ENCODE measurements at places on chromosomes 12 and 14.

GRCh38 chr12:68910128-68910527 is 22.8 kb downstream of the CPM start:
- no peak for DNase-seq

- DNase-seq: no peak
Measured at GRCh38 chr14:75370416-75371205, 57.2 kb upstream of the JDP2 start.

GRCh38 chr12:16600525-16600924 is 5.4 kb downstream of the LMO3 start:
- peak; percentile 27 for DNase-seq

GRCh38 chr14:24379907-24380730 is 12.1 kb downstream of the NFATC4 start:
- DNase-seq: no peak

- no peak for DNase-seq
Measured at GRCh38 chr14:22737052-22737451, 29.4 kb upstream of the OXA1L start.

DNA sequence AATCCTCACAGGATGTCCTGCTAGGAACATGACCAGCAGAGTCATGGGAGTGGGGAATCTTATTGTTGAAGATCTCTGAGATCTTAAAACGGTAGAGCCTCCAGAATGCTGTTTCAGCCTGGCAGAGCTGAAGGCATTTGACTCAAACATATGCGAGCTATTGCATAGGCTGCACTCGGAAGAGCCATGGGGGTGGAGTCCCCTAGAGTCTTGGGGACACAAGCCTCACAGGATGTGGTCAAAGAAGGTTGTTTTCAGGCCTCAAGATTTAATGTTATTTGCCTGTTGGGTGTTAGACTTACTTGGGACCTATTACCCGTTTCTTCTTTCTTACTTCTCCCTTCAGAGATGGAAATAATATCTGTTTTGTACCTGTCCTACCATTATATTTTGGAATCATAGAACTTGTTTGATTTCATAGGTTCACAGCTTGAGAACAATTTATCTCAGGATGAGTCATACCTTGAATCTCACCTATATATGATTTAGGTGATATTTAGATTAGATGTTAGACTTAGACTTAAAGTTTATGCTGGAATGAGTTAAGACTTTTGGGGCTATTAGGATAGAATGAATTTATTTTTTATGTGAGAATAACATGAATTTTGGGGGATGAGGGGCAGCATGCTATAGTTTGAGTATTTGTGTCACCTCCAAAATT is 172.2 kb upstream of the ATP2B1 start:
- no peak for DNase-seq

DNA sequence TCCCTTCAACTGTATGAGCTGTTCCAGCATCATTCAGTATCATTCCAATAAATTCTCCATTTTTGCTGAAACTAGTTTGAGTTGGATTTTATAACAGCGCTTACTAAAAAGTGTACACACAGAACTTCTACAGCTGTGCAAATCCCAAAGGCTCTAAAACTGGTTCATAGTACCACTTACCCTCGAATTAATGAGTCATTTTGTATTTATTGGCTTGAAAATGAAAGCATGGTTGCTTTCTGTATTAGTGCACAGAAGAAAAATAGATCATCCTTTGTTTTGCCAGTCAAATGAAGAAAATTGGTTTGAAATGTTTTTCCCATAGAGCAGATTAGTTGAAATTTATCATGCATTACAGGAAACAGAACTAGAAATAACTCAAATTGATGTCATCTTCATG is 268.3 kb upstream of the CPNE8 start:
- DNase-seq: peak; percentile 35

- DNase-seq: no peak
Measured at GRCh38 chr12:25585021-25585523, 32.0 kb upstream of the LMNTD1 start.

DNA sequence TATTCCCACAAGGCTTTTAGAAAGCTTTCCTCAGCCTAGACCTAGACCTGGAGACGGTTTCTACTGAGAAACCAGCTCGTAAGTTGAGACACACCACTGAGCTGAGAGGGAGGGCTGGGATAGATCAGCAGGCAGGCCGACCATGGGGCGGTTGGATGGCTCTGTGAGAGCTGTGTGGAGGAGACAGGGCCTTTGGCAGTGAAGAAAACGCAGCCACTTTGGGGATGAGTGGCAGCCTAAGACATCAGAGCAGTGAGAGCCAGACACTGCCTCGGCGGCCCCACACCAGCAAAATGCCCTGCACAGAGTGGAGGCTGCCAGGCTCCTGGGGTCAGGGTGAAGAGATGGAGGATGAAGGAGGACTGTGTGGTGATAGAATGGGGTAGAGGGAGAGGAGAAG is 46.0 kb downstream of the CACNA2D4 start:
- DNase-seq: no peak

DNA sequence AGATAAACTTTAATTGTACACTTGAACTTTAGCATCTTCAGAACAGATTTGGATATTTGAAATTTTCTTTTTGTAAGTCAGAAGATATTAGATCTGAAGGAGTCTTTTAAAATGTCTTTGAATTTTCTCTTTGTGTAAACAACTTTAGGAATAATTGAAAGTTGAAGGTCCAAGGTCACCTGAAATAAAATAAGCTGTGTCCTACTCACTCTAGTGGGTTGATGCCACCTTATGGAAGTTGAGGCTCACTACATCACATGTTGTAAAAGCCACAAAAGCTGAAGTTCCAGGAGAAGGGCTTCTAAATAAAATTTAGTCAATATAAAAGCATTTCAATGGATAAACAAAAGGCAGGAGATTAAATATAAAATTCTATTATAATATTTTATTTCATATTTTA is 122.0 kb upstream of the ATXN7L3B start:
- peak; percentile 37 for DNase-seq

DNA sequence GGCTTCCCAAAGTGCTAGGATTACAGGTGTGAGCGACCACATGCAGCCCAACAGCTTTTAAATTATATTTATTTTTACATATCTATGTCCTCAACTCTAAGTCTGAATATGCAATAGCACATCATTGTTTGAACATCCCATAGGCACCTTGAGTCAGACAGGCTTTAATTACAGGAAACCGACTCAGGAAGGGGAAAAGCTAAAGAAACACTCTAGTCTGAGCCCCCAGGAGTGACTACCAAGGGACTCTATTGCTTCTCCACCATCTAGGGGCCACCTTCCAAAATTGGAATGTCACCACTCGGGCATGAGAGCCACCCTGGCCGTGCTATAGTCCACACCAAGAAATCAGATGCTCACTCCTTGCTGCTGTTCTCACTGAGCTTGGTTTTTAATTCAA is 14.0 kb upstream of the MFAP5 start:
- no peak for DNase-seq

DNA sequence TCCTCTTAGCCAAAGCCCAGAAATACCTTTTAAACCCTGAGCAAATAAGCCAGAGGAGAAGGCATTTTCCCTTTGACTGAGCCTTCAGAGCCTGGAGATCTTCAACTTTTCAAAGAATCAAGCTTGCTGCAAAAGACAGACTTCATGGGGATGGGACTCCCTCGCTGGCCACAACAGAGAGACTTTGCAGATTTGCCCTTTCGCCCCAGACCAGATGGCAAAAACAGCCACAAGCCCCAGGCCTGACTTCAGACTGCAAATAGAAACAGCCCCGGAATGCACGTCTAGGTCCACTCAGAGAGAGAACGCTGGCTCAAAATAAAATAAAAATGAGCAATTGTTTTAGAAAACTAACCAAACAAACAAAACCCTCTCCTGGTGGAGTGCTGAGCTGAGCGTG is 114.6 kb upstream of the MED13L start:
- DNase-seq: no peak

DNA sequence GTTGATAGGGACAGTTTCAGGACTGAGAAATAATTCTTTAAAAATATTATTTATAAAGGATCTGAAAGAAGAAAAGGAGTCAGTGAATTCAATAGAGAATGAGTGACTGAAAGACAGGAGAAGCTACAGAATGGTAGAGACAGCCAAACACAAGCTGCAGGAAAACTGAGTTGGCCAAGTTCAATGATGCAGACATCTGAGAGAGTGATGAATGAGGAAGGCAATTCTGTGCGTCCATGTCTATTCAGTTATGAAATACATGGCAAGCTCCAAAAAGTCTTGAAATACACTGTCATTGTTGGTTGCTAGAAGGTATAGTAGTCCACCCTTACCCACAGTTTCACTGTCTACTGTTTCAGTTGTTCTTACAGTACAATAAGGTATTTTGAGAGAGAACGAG is 6.8 kb downstream of the LRRC74A start:
- no peak for DNase-seq

- no peak for DNase-seq
Measured at GRCh38 chr12:99713946-99714520, 66.5 kb downstream of the GARIN6 start.

- DNase-seq: peak; percentile 13
Measured at GRCh38 chr12:8912914-8913313, 1.4 kb upstream of the PHC1 start.

- DNase-seq: no peak
Measured at GRCh38 chr12:18382236-18382885, 121.0 kb downstream of the PIK3C2G start.

DNA sequence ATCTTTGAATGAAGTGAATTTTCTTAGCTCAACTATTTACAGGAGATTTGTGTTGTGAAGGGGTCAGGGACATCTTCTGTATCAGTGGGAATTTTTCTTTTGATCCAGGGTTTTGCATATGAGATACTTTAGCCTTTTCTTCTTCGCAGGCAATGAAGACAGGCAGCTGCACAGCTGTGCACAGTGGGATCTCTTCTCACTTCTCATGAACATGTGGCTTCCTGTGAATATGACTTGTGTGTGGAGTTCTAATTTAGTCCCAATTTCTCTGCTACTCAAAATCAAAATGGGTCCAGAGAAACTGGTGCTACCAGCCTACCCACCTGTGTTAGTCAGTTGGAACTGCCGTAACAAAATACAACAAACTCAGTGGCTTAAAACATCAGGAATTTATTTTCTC is 37.8 kb downstream of the ARF6 start:
- DNase-seq: no peak

DNA sequence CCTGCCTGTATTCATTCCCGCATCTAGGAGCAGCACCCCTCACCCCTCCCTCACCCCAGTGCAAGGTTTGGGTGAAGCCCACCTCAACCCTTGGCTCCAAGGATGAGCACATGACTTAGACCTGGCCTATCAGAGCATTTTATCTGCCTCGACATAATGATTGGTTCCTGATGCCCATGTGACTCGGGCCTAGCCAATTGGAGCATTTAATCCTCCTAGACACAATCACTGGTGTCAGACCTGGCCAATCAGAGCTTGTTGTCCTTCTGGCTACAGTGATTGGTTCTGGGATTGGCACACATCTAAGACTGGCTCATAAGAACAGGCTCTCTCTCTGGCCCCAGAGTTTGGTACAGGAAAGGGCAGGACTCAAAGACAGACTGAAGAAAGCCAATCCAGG is 73.1 kb upstream of the MYL2 start:
- DNase-seq: no peak

DNA sequence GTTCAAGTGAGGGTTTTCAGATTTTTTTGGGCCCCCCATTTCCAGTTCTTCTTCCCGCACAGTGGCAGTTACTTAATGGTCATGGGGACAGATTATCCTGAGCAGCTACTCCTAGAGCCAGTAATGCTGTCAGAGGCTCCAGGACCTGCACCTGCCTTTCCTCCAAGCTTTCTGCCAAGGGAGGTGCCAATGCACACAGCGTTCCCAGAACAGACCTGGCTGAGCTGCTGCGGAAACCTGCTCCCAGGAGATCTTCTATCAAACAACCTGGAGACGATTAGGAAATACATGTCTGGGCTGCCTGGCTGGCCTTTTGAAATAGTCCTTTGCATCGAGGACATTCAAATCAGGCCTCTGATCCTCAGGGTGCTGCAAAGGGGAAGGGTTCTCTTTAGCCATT is 120.9 kb downstream of the SLC8A3 start:
- no peak for DNase-seq

- no peak for DNase-seq
Measured at GRCh38 chr12:114302606-114303315, 103.2 kb downstream of the TBX5 start.

DNA sequence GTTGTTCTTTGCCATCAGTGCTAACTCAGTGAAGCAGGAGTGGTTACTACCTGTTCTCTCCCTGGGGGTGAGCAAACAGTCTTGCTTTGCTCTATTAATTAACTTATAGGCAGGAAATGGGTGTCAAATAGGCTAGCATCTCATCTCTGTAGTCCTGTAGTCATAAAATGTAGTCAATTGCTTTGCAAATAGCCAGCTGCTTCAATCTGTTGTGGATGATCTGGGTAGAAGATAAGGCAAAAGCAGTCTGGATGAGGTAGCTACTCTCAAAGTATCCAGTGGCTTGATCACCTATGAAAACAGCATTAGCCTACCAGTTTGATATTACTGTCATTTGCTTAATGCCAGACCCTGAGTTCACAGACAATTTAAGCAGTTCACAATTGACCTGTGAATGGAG is 369.0 kb upstream of the TMTC1 start:
- DNase-seq: peak; percentile 12

DNA sequence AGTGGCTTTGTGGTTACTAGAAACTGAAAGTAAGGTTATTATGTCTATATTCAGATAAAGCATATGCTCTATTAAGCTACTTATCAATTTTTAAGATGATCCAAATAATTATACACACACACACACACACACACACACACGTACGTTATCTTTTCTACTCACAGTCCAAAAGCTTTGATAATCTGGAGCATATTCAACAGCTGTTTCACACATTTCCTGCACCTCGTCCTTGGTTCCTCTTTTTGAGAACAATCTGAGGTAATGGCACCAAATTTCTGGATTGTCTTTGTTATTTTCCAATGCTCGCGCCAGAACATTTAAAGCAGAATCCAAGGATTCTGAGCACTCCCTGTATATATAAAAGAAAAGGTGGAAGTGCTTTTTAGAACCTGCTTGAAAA is 37.5 kb downstream of the ZFC3H1 start:
- no peak for DNase-seq

GRCh38 chr12:132858718-132859266 is 28.6 kb downstream of the CHFR start:
- no peak for DNase-seq
